Fibroblast of villous mesenchyme (primary cell): ENCODE measurements at places on chromosomes 3 and 15.

- no peak for DNase-seq
These were observed 79.0 kb upstream of the SELENOK start for GRCh38 chr3:53970661-53971060.

DNA sequence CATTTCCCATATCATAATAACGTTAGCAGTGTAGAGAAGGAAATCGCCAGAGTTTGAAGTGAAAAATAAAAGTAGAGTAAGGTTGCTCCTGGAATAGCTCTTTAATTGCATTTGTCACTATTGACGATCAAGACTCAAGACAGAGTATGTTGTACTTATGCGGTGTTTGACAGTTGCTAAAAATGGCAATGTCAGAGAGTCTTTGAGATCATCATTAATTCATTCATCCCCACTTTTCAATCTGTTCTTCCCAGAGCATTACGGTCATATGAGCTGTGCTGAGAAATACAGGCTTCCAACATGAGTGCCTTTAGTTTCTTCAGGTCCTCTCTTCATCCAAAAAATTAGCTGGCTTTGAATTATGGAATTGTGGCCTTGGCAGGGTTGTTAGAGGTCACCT lies 173.8 kb upstream of the CHRM5 start:
- DNase-seq: no peak

- no peak for DNase-seq
These were observed 12.9 kb upstream of the CEMIP start for GRCh38 chr15:80766275-80766674.

GRCh38 chr3:184730924-184731323 lies 19.1 kb upstream of the MAGEF1 start:
- DNase-seq: no peak

GRCh38 chr3:164806188-164806587 lies 272.1 kb downstream of the SI start:
- no peak for DNase-seq

GRCh38 chr3:73222126-73222525 lies 160.7 kb downstream of the EBLN2 start:
- DNase-seq: no peak

GRCh38 chr15:62711691-62712454 lies 330.7 kb upstream of the TPM1 start:
- DNase-seq: no peak

DNA sequence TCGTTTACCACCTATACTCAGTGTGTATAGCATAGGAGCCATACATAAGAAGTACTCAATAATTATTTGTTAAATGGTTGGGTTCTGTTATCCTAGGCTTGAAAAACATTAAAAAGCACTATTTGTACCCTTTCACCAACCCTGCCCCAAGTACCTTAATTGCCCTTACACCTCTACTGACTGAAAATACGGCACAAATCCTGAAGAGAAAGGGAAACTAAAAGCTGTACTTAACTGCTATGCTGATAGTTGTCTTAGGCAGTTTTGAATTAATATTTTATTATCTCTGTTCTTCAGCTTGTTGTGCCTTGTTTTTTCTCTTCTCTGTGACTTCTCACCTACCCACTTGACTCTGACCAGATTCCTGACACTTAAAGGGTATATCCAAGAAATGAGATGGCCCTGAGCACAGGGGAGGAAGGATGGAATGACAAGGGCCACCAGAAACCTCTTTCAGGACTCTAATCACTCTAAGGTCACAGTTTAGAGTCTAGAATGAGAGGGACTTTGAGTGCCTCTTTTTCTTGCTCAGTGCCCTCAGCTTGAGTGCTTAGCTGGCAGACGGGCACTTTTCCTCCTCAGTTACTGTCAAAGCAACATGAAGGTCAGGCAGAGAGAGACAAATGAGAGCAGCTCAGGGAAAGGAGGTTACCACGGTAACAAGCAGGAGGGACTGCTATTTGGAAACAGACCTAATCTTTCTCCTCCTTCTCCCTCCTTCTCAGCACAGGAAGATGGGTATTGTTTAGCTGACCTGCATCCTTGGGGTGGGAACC lies 136.5 kb downstream of the ZNF609 start:
- peak; percentile 63 for DNase-seq

DNA sequence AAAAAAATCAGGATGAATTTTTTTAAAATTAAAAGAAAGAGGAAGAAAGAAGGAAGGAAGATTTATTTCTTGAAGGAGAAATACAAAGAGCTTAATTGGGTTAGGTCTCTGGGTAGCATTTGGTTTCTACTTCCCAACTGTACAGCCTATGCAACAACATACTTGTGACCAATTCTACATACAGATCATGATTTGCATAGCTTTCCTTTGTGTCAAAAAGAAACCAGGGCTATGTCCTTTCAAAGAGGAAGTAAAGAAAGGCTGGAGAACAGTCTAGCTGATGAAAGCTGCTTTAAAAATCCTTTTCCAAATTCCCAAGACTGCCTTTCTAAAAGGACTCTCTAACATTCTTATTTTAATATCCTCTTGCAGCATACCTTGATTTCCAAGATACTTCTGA lies 6.1 kb upstream of the HGD start:
- DNase-seq: peak; percentile 39

- DNase-seq: no peak
These were observed 497 bp upstream of the CLASP2 start for GRCh38 chr3:33718595-33718907.
